NT2/D1 (cell line): ENCODE measurements at places on chromosomes 7 and 10.

- DNase-seq, result no peak
Measured at GRCh38 chr10:127836966-127837365, 55.8 kb downstream of the CLRN3 start.

DNA sequence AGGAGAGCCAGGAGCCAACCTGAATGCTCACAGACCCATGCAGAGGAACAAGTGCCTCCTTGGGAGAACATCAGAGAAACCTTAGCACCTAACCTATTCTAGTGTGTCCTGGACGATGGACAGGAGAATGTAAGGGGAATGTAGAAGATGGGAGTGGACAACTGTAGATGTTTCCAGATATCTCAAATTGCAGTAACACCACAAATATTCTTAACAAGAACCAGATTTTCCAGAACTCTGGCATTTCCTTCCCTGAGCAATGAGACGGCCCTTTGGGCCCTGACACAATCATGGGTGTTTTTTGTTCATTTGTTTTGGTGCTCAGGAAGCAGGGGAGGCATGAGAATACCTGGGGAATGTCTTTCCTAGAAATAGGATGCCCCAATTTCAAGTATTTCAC, 196.1 kb upstream of the PRSS1 start:
- DNase-seq, result no peak

- no peak for DNase-seq
Measured at GRCh38 chr10:119903946-119904666, 11.6 kb downstream of the SEC23IP start.

DNA sequence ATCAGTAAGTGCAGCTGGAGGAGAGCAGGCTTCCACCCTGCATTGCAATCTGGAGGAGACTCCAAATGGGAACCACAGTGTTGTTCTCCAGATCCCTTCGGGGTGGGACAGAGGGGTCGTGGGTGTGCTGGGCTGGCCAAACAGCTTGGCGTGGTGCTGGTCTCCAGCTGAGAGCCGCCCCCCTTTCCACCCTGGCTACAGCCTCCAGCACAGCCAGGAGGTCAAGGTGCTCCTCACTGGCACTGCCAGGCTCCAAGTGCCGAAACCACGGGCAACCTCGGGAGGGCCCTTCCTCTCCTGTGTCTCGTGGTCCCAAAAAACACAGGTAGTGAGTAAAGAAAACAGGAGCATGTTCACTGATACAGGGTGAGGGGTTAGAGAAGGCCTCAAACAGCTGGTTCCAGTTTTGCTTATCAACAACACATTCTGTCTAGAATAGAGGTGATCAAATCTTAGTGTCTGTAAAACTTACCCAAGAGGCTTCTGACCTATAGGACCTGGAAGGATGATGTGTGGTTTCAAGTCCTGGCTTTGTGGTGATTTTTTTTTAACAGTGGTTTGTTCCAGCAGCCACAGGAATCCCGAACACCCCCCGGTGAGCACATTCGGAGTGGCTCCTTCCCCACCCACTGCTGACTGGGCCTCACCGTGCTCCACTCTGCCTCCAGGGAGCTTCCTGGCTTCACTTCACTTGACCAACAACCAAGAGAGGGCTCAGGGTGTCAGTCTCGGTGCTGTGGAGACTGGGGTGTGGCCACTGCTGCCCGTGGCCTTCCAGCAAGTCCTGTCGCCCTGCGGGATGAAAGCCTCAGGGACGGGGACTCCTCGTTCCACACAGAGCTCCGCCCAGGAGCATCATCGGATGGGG, 31.2 kb upstream of the EN2 start:
- no peak for DNase-seq

DNA sequence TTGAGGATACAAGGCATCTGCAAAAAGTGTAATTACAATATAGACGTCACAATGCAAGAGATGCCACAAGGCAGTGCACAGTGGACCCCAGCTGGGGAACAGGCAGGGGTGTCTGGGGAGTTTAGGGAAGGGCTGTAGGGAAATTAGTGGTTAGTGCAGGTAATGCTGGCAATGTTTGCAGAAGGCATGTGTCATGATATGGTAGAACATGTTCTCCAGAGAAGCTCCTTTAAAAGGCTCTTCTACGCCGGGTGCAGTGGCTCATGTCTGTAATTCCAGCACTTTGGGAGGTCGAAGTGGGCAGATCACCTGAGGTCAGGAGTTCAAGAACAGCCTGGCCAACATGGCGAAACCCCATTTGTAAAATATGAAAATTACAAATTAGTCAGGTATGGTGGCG, 98.0 kb downstream of the JCAD start:
- DNase-seq, result no peak

DNA sequence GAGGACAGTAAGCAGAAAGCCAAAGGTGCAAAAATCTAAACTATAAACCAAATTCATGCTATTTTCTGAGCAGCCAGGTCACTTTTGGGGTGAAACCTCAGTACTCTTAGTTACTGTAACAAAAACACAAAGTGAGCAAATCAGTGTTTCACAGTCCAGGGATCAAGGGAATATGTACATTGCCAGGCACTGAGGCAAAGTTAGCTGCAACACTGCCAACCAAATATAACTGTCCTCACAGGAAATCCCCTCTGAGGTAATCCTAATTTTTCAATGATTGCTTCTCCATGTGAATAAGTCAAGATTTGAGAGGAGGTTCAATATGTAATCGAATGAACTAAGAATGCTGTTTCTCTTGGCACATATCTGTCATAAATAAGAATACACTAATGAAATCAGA, 229.7 kb downstream of the TSPAN12 start:
- no peak for DNase-seq

DNA sequence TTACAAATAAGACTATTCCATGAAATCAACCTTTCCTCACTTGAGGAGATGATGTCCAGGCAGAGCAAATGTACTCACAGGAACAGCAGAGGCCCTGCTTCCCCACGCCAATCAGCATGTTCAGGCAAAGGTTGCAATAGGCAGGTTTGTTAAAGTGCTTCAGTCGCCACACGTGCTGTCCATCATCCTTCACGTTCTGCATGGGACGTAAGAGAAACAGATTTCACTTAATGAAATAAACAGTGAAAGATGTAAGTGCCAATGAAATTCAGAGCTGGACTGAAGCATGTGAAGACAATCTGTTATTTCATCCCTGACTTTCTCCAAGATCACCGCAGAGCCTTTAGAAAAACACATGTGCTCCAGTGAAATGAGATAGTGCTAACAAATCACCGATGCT, 217.4 kb downstream of the DGKB start:
- DNase-seq, result no peak

- DNase-seq, result no peak
Measured at GRCh38 chr7:142194201-142194600, 63.7 kb downstream of the PRSS58 start.

GRCh38 chr7:130021105-130021834, 29.9 kb downstream of the ZC3HC1 start:
- DNase-seq, result no peak

- DNase-seq, result no peak
Measured at GRCh38 chr10:323651-324293, 188.5 kb downstream of the ZMYND11 start.

DNA sequence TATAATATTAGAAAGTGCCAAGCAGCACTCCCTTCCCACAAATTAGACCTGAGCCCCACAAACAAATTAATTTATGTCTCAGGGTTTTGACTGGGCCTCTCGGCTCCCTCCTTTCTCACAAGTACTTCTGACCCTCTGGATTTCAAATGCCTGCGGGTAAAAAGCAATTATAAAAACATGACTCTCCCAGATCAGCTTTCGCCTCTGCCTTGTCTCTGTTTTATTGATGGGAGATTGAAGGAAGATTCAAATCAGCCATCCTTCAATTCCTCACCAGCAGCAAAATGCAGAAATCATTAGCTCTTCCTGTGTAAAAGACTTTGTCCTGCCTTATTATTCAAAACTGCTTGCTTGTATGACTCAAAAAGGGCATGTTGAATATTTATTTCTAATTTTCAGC, 453.7 kb upstream of the MKI67 start:
- DNase-seq, result no peak

DNA sequence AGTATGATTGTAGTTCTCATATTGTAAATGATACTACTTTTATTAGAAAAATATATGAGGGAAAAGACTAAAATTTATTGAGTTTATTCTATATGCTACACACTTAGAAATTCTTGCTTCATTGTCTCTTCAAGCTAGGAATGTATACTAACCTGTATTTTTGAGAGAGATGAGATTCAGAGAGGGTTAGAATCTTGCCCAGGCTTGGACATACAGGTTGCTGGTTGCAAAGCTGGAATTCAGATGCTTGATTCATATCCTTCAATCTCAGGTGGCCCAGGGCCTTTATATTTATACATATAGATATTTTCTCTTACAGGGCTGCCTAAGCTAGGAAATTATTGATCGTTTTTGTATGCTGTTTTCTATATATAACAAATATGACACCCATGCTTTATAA, 324.2 kb downstream of the CDK14 start:
- no peak for DNase-seq

DNA sequence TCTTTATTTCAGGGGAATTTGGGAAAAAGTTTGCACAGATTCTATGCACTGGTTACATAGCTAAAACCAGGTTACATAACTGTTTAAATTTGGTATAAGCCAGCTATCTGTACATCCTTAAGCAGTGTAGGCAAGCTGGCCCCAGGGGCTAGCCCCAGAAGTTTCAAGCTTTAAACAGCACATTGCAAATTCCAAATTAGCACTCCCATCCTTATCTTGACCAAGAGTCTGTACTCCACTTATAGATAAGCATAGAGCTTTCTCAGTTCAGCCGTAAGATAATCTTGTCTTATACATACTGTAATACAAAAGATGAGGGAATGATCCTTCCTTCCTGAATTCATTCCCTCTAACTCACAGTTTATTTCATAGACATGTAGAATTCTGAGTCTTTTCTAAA, 109.3 kb downstream of the SPAG6 start:
- DNase-seq, result no peak

DNA sequence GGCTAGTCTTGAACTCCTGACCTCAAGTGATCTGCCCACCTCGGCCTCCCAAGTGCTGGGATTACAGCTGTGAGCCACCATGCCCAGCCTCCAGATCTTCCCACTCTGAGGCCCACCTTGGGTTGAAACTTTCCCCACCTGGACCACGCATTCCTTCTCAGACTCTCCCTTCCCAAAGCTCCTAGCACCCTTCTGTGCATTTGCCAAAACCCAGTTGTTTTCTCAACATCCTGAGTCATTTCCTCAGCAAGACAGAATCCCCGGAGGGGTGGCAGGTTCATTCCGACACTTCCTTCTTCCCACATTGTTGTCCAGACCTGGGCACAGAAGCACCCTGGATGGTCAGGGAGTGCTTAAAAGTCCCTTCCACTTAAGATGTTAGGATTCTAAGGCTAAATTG, 28.9 kb downstream of the BAG3 start:
- no peak for DNase-seq

GRCh38 chr10:80485076-80485945, 31.2 kb downstream of the TSPAN14 start:
- no peak for DNase-seq

DNA sequence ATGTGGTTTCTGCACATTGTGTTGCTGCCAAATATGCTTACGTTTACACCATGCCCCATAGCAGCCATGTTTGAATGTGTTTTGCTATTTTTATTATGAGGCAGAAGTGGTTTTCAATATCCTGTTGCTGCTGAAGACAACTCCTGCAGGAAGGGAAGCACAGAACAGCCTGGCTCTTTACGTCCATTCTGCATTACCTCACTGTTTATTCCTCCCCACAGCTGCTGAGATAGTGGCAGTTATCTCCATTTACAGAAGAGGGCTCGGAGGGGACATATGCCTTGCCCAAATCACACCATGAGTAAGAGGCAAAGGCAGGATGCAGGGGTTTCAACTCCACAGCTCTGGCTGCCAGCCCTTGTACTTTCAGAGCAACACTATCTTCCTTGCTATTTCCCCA, 35.3 kb downstream of the PLPP4 start:
- no peak for DNase-seq

DNA sequence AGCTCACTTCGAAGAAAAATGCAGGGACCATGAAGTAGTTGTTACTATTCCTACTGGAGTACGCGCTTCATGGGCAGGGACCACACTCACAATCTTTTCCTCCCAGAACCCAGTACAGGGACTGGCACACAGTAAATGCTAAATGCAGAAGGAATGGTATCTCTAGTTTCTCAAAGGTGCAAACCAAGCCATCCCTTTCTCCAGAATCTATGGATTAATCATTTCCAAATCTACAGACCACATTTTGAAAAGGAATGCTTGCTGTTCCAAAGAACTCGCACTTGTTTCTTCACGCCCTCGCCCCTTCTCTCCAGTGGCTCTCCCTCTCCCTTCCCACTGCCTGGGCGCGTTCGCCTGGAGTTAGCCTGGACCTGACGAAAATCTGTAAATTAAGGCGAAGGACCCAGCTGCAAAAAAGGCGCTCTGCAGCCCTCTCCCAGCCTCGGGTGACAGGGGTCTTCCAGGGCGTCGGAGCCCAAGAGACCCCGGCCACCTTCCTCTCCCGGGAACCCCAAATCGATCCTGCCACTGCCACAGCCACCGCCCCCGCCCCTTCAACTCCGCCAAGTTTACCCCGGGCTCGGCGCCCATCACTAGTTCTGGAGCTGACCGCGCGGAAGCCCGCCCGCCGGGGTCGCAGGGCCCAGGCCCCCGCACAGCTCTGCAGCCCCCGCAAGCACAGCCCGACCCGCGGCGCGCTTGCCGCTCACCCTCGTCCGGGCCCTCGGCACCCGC, 527 bp downstream of the PDIA4 start:
- no peak for DNase-seq

DNA sequence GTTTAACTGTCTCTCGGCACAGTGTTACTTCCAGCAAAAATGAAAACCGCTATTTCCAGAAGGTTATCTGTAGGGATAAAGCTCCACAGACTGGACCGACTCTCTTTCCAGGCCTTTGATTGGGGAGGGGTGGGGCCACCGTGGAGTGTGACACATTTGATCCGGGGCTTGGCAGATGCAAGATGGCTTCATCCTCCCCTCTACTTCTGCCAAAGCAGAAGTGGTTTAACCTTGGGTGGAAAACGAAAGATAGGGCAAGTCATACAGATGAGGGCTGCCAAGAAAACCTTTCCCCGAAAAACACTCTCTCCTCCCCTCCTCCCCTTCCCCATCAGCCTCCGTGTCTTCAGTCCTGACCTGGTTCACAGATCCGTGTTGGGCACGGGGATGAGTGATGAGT, 139.7 kb upstream of the SH2B2 start:
- no peak for DNase-seq

DNA sequence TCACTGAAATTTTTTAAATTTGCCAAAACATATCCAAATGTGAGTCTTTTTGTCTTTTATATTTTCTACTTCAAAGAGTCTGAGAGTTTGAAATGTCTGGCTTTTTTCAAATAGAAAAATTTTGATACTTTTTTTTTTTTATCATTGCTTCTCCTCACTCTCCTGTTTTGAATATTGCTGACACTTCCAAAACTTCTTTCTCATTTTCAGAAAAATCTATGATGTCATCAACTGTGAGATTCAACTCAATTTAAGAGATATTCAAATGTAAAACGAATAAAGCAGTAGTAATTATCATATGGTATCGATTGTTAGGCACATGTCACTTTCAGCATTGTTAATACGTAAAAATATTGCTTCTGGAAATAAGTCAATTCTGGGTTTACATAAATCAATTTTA, 505.8 kb upstream of the STEAP1 start:
- DNase-seq, result no peak

- no peak for DNase-seq
Measured at GRCh38 chr7:13953368-13953767, 36.1 kb downstream of the ETV1 start.
